Peyer's patch (tissue), 4 donors: ENCODE measurements at places on chromosomes 16 and 17. TPM values are rescaled to one million over a fixed set of nuclear protein-coding genes. Genes with fewer than 3 reads are reported as not detected.

Gene TRAF7
- 80.0 TPM for total RNA-seq

Gene TLCD2
- 37.8 TPM for total RNA-seq

Gene DOC2A
- 2.5 TPM for total RNA-seq

Gene KIF2B
- not detected for total RNA-seq

Gene ATP2C2
- 148 TPM for total RNA-seq

Gene BIRC5
- total RNA-seq, result 6.5 TPM

Gene TBC1D3C
- total RNA-seq, result not detected

Gene CTRB2
- not detected for total RNA-seq

Gene PPP1R27
- total RNA-seq, result not detected

Gene AOC2
- 0.70 TPM for total RNA-seq

Gene TOX3
- 14.2 TPM for total RNA-seq

Gene UNKL
- total RNA-seq, result 46.1 TPM

Gene GAS2L2
- not detected for total RNA-seq

Gene CES5A
- total RNA-seq, result not detected

Gene GPRC5B
- 7.4 TPM for total RNA-seq
